Activated CD4-positive, alpha-beta T cell treated with anti-CD3 and anti-CD28 coated beads for 36 hours (primary cell): ENCODE measurements at places on chromosomes 12 and 14.
A peak's percentile ranks its signal among the peaks of the same experiment; 100 is the strongest.

GRCh38 chr14:60654334-60654821, 5.1 kb upstream of the SIX1 start:
- no peak for DNase-seq

GRCh38 chr12:116861320-116861719, 19.9 kb downstream of the HRK start:
- peak; percentile 58 for DNase-seq

GRCh38 chr12:96902076-96902475, 5.0 kb upstream of the NEDD1 start:
- DNase-seq: no peak

DNA sequence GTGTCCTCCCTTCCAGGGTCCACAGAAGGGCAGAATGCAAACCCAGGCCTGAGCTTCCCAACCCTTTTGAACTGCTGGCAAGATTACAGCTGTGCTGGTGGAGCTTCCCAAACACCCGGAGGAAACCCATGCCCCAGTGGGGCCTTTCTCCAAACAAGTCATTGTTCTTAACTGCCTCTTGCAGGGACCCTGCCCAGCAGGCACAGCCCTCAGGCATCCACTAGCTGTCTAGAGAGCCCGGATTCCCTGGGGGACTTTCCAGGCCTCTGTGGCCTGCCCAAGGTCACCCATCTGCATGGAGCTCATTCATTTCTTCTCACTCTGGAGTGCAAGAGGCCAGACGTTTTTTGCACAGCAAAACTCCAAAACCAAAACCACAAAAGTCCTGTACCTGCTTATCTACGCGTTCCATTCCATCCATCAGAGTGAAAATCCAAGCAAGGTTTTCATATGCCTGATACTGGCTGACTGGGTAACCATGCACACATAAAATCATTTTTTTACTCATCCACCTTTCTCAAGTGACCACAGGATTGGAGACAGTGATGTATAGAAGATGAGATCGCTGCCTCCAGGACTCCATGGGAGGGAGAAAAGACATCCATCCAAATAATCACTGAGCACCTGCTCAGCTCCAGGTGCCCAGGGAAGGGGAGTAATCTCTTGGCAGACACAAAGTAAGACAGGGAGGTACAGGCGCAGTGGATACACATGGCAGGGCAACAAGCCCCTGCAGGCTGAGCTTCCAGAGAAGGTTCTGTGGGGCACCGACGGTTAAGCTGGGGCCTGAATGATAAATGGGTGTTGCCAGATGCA, 17.2 kb upstream of the BDKRB2 start:
- no peak for DNase-seq

DNA sequence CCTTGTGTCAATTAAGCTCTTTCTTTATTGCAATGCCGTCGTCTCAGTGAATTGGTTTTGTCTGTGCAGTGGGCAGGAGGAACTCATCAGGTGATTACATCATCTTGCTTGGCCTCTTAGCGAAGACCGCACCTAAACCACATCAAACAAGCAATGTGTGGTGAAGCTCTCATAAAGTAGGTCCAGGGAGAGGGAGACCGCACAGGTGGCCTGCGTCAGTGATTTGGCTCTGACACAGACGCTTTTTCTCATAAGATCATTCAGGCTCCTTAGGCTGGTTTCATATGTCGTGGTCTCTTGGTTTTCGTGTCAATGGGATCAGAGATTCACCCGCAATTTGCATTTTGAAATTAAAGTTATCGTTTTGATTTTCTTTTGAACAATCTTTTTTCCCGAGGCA, 6.7 kb upstream of the TESC start:
- DNase-seq: peak; percentile 60

DNA sequence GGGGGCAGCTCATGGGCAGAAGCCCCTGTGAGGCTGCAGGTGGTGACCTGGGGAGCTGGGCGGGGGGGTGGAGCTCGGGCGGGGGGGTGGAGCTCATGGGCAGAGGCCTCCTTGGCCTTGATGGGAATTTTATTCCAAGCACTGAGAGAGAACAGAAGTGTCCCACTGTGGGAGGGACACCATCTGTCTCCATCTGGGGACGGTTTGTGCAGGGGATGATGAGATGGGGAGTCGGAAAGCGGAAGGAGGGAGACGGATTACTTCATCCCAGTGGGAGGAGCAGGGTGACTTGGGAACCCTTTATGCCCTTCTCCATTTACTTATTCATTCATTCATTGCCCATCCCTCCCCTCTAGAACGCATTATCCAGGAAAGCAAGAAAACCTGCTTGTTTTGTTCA, 304.7 kb downstream of the ADGRD1 start:
- DNase-seq: no peak

GRCh38 chr12:116910280-116910644, 488 bp upstream of the FBXW8 start:
- DNase-seq: no peak

GRCh38 chr12:124829708-124830304, 33.9 kb downstream of the SCARB1 start:
- DNase-seq: no peak

DNA sequence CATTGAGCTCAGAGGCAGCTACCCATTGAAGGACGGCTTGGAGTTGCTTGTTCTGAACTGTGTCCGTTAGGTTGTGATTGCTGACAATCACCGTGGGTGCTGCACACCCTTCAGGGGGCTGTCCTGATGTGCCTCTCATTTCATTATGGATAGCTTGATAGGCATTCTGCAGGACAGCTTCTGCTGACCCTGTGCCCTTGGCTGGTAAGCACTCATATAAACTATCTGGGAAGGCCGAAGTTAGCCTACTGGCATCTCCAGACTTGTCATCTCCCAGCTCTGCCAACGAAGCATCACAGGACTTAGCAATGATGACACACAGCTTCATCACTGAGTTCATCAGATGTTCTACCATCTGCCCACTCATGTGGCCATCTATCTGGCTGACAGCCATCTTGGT, 22.3 kb downstream of the AKAP3 start:
- no peak for DNase-seq

DNA sequence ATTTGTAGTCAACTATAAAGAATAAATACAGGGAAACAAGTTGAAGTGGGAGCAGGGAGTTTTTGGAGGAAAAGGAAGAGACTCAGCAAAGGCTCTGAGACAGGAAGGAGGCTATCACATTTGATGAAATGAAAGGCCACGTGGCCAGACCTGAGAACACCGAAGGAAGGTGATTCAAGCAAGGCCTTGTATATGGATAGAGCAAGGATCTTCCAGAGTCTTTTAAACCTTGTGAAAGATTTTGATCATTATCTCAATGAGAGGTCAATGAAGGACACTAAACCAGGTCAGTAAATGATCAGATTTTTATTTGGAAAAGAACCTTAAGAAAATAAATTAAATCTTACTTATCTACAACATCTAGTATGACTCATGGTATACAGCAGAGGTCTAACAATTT, 523.5 kb downstream of the SLC16A7 start:
- DNase-seq: no peak

DNA sequence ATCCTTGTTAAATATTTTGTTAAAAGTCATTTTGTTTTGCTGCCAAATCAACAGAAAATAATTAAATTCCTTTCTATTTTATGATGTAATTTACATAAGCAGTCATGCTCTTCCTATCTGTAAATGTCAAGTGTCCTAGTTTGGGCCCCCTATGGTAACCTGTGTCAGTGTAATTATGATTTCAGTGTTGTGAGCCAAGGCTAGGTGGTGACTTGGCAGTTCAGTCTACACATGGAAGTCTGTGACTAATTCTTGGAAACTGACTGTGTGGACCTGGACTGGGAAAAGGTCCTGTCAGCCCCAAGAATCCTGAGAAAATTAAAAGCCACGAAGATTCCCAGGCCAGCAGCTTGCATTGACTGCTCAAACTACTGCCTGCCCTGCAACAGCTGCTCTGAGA, 371.0 kb downstream of the FUT8 start:
- no peak for DNase-seq

GRCh38 chr12:53059434-53060063, 9.7 kb downstream of the TNS2 start:
- peak; percentile 5 for DNase-seq

DNA sequence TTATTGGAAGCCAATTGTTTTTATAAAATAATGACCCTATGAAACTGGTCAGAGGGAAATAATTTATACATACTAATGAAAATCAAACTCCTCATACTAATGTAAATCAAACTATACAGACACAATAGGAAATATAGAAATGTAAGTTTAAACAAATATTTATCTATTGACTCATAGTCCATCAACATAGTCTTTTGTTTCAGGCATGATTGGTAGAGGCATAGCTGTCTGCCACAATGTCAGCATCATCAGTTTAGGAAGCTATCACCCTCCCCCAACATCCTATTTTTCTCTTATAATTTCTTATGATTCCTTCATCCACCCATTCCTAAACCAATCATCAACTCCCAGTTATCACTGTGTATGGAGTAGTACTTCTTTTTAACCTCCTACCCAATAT, 117.7 kb downstream of the SLC38A6 start:
- DNase-seq: no peak

- no peak for DNase-seq
Measured at GRCh38 chr12:15581006-15581405, 208.2 kb downstream of the EPS8 start.

DNA sequence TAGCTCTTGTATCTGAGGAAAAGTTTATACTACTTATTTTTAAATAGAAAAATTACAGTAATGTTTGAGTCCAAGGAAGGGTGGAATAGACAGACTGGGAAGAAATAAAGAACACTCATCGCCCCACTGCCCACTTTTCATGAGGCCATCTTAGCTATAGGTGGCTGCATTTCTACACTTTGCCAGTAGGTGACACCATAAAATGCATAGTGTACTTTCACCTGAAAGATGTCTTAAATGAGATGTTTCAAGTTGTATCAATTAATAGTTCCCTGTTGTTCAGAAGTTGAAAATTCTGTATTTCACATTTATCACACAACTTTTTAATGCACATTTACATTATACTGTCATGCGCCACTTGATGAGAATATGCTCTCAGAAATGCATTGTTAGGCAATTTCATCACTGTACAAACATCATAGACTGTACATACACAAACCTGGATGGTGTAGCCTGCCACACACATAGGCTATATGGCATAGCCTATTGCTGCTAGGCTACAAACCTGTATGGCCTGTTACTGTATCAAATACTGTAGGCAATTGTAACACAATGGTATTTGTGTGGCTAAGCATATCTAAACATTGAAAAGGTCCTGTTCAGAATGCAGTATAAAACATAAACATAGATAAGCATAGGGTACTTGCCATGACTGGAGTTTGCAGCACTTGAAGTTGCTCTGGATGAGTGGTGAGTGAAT, 27.6 kb downstream of the PMCH start:
- peak; percentile 15 for DNase-seq

DNA sequence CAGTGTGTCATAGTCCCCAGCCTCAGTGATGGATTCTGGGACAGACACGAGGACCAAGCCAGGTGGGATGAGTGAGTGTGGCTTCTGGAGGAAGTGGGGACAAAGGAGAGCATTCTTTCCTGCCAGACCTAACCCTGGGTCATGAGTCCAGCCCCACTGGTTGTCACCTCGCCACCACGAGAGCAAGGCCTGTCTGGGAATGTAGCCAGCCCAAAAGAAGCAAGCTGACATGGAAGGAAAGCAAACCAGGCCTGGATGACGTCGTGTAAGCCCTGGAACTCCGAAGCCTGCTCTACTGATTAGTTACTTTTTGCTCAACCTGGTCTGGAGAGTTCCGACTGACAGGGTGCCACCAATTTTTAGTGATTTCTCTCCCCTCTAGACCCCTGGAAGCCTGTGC, 105.9 kb downstream of the SINHCAF start:
- DNase-seq: no peak
